ENCODE measurements at places on chromosomes 7 and 10.
A peak's percentile ranks its signal among the peaks of the same experiment; 100 is the strongest.

DNA sequence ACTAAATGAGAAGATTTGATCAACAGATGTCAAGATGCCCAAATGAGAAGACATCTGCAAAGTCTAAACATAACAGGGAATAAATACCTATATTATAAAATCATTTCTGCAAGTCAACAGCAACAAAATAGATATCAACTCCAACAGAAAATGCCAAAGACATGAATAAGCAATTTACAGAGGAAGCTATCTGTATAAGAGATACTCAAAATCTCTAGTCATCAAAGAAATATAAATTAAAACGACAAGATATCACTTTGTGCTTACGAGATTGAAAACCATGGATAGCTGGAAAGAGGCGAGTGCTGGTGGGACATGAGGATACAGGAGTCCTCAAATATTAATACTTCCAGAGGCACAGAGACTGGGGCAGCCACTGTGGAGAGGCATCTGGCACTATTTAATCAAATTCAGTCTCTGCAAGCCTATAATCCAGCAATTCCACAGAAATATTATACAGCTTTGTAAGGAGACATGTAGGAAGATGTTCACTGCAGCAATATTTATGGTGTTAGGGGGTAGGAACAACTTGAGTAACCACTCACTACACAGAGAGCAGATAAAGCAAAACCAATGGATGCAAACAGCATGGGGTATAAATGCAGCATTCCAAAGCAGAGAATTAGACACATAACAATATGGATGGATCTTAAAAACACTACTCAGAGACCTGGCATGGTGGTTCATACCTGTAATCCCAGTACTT lies 4.8 kb downstream of the DNMBP start:
- peak; percentile 51 for DNase-seq

- DNase-seq = no peak
These were observed 79.4 kb upstream of the NXPH1 start for GRCh38 chr7:8353991-8354390.

- DNase-seq = no peak
These were observed 24.9 kb downstream of the TECTB start for GRCh38 chr10:112308125-112308502.

GRCh38 chr7:26989897-26990670 lies 105.7 kb downstream of the HOXA1 start:
- DNase-seq = no peak

DNA sequence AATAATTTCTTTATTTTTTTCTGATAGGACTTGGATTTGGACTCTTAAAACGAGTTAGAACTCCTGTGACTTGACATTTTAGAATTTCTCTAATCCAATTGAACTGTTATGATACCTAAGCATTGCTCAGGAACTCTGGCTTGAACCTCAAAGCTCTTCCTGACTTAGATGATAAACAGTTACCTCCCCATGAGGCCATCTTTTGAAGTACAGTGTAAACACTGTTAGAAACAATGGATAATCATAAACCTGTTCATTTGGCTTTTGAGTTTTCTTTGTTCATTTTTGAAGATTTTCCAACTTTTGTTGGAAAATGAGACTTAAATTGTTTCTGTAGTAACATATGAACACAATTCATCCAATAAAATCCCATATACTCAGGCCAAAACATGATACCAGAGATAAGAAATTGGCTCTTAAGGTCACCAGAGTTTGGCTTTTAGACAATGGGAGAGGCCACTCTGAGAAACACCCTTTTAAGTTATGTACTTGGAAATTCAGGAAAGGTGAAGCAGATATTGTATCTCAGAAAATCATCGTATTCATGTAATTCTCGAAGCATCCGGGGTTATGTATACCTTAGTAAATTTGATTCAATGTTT lies 59.6 kb downstream of the RUNDC3B start:
- no peak for DNase-seq

DNA sequence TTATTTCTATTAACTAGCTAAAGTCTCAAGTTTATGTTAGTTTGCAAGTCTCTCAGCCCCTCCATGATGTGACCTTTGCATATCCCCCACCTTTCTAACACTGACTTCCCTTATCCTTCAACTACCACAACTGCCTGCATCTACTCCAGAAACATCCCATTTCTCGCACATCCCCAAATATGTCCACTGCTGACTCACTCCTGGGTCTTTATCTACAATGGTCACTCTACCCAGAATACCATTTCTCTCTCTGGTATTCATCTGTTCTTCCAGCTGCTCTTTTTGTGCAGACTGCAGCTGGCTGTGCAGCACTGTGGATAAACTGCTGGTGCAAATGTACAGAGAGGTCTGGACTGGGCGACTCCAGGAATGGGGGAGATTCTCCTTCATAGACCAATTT lies 32.7 kb upstream of the PRSS1 start:
- no peak for DNase-seq

DNA sequence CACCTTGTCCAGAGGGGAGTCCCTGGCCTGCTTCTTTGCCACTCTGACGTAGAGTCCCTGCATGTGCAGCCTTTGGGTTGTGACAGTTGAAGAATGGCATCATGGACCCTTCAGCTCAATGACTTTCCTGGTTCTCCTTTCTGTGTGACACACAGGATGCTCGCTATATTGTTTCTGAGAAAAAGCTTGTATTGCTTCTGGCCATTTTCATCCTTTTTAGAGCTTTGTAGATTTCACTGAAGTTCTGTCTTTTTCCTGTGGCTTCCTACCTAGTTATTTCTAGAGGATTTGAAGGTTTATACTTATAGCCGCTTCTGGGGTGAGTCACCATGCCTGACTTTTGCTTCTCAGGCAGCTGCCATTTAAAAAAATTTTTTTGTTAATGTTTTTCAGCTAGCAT lies 27.0 kb downstream of the SND1 start:
- DNase-seq = peak; percentile 12

DNA sequence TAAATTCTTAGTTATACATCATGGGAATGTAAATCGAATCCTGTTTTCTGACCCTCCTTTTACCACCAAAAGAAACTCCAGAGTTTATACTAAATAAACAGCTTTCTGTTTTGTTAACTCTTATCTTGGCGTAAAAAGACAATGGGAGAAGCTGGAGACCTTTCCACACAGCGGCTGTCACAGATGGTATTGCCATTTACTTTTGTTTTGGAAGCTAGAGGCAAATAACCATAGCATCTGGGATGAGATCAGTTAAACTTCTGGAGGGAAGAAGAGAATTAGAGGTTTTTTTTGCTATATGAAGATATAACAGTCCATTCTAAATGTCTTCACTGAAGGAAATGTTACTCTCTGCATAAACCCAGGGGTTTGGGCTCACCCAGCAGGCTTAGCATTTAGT lies 258.9 kb downstream of the REEP3 start:
- DNase-seq = no peak

- no peak for DNase-seq
These were observed 42.4 kb downstream of the ESYT2 start for GRCh38 chr7:158786898-158787297.

GRCh38 chr7:132349075-132349474 lies 227.2 kb downstream of the PLXNA4 start:
- no peak for DNase-seq

GRCh38 chr7:45407730-45408408 lies 166.3 kb upstream of the ADCY1 start:
- DNase-seq = no peak

DNA sequence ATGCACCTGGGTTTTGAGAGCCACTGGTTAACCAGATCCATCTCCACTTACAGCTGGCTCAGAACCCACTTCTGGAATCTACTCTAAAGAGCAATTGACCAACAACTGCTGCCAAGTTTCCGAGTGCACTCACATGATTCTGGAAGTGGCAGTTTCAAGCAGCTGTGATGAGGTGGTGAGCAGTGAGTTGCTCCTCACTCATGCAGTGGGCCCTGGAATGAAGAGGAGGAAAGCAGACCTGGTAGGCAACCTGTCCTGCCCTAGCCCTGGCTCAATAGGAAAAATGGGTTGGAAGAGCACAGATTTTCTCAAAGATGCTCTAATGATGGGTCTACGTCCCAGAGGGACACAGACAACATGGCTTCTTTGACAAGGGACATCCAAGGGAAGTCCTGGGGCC lies 70.7 kb upstream of the NPY start:
- no peak for DNase-seq

GRCh38 chr10:26737730-26738129 lies 40.2 kb downstream of the PDSS1 start:
- DNase-seq = no peak

GRCh38 chr7:44275146-44275545 lies 50.2 kb downstream of the CAMK2B start:
- DNase-seq = no peak

DNA sequence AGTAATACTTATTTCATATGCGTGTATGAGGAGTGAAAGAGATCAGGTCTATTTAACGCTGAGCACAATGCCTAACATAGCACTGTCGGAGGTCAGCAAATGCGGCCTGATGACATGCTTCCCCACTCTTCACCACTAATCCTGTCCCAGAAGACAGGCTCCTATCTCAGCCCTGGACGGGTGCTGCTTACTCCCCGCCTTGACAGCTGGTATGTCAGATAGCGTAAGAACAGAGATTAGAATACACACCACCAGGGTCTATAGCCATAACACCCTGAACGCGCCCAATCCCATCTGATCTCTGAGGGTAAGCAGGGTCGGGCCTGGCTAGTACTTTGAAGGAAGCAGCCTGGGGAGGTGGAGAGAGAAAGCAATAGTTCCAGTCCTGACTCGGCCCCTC lies 32.3 kb upstream of the TM9SF3 start:
- no peak for DNase-seq

DNA sequence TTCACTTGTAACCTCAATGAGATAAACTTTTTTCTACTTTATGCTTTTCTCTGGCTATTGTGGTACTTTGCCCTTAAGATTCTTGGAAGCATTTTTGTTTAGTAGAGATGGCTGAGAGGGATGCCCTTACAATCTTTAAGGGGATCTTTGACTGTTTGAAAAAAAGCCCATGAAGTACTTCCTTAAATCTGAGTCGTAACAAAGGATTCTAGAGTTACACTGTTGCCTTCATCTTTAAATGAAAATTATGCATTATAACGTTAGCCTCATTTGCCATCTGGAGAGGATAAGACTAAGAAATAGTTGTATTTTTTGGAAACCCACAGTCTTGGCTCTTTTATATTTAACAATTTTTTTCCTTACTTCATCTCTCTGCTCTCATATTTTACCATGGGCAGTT lies 37.8 kb upstream of the FZD1 start:
- no peak for DNase-seq

DNA sequence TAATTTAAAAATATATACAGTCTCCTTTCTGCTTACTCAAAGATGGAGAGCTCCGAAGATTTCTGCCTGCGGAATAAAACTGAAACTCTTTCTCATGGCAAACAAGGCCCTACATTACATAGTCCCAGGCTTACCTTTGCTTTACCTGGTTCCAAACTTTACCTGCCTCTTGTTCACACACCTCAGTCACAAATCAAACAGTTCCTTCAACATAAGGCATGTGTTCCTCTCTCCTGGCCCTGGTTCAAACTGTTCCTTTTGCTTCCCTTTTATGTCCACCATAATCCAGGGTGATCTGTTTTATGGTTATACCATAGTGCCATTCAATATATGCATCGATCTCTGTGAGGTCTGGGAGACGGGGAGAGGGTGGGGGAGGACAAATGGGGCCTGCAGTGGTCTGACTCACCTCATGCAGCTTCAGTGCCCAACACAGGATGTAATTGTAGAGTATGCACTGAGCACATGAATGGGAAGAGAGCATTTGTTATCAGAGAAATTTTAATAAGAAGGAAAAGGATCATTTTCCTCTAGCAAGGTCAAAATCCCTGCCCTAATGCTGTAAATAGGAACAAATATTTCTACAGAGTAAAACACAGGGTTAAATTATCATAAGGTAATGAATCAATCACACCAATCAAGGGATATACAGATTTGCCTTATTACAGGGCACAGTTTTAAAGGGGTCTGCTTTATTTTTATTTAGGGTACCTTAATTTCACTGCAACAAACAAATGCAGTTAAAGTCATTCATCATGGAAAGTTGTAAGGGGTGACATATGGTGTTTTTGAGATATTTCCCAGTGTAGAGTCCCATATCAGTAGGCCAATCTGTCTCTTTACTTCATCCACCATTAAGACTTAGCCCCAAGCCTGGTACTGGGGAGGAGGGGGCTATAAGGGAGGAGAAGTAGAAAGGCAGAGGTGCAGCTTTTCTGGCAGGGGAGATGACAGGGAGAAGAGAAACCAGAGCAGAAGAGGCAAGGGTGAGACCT lies 88.8 kb upstream of the PDE1C start:
- DNase-seq = peak; percentile 75

- no peak for DNase-seq
These were observed 65.6 kb downstream of the FOXL3 start for GRCh38 chr7:355568-355967.

GRCh38 chr7:140294454-140294853 lies 103.9 kb downstream of the SLC37A3 start:
- no peak for DNase-seq

- no peak for DNase-seq
These were observed 1.0 kb upstream of the CDHR1 start for GRCh38 chr10:84193327-84193726.

GRCh38 chr7:107874605-107875446 lies 16.2 kb upstream of the DLD start:
- peak; percentile 79 for DNase-seq

GRCh38 chr7:17773289-17773626 lies 167.0 kb downstream of the SNX13 start:
- DNase-seq = peak; percentile 53

DNA sequence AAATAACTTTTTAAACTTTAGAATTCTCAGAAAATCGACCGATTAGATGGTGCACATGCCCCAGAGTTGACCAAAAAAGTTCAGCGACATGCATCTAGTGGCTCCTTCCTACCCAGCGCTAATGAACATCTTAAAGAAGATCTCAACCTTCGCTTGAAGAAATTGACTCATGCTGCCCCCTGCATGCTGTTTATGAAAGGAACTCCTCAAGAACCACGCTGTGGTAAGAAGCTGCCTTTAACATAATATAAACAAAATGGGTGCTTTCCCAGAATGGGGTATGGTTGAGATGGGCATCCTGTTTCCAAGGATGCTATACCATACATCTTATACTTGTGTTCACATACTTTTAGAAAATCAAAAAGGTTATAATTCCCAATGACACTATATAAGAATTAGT lies 24.6 kb downstream of the GLRX3 start:
- no peak for DNase-seq

DNA sequence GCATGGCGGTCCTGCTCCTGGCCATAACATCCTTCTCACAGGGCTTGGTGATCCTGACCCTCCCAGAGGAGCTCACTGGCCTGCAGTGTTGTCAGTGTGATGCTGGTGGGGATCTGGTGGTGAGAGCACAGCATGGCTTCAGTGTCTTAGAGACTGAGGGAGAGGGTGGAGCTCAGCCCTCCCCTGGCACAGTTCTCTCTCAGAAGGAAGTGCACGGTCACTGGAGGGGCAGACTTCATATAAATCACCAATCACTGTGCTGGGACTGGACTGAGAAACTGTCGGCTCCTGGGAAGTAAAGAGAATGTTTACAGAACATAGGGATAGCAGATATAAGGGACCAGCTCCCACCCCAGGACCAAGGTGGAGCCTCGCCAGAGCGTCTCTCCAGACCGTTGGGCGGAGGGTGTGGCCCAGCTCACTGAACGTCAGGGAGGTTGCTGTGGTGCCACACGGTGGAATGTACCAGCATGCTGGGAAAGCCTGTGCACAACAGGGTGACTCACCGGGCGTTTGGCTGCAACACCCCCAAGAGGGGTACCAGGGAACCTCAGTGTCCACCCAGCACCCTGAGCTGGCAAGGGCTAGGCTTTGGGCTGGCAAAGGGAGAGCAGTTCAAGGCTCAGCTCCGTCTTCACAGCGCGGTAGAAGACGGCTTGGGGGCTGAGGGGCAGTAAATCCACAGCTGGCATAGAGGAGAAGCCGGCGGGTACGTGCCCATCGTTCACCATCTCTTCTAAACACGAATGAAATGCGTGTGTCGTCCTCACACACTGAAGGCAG lies 8.8 kb upstream of the GET4 start:
- peak; percentile 99 for DNase-seq
